Neuronal stem cell (in vitro differentiated cells): ENCODE measurements at places on chromosomes 6 and 20.

- no peak for DNase-seq
These were observed 22.0 kb upstream of the KIF25 start for GRCh38 chr6:167975458-167975857.

DNA sequence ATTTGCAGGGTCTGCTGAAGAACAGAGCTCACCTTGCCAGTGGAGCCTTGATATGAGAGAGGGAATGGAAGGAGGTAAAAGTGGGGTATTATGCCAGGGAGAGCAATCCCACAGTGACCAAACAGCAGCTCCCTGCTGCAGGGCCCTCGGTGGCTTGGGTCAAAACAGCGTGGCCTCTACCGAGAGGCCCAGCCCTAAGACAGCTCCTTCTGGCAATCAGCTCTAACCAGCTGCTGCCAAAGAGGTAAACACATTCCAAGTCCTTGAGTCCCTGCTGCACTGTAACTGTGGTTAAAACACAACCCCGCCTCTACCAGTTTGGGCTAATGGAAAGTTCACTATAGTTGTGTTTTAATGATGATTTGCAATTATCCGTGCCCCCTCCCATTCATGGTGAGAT lies 1.4 kb upstream of the DAAM2 start:
- no peak for DNase-seq

- DNase-seq = no peak
These were observed 125.1 kb downstream of the JARID2 start for GRCh38 chr6:15370733-15371671.

DNA sequence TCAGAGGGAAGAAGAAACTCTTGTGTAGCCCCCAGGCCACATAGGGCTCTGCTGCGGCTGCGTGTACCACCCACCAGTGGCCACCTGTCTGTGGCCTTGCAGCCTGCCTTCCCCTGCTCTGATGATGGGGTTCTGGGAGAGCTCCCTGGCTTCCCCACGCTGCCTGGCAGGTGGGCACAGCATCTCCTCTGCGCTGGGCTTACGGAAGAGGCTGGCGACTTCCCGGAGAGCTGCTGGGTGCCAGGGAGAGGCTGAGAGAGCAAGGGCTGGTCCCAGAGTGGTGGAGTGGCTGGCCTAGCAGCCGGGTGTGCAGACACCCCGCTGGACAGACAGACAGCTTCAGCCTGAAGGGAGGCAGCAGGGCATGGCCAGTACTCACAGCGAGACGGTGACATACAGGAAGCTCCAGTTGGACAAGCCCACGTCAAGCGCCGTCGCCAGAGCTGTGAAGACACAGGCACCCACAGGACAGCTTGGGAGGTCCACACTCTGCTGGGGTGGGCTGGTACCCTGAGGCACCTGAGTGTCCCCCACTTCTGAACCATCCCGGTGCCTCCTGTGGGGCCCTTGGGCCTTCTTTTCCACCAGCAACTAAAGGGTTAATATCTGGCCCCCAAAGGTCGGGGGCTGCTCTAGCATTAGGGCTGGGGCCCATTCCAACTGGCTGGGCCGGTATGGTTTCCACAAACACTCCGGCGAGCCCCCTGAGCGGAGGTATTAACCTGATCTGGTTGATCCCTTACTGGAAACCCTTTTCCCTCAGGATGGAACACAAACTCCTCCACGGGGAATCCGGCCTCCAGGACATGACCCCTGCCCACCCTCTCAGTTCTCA lies 48.1 kb upstream of the CDH22 start:
- DNase-seq = no peak

GRCh38 chr20:58584881-58585752 lies 66.0 kb upstream of the STX16 start:
- no peak for DNase-seq

- no peak for DNase-seq
These were observed 319.1 kb downstream of the RIMS1 start for GRCh38 chr6:72205500-72205899.

- DNase-seq = no peak
These were observed 1.5 kb downstream of the ZBTB22 start for GRCh38 chr6:33315793-33316602.

GRCh38 chr20:48877304-48877703 lies 44.2 kb upstream of the ARFGEF2 start:
- no peak for DNase-seq

- no peak for DNase-seq
These were observed 91.6 kb downstream of the EPM2A start for GRCh38 chr6:145643760-145644159.

- DNase-seq = no peak
These were observed 150.5 kb downstream of the BCAS1 start for GRCh38 chr20:53919886-53920285.

DNA sequence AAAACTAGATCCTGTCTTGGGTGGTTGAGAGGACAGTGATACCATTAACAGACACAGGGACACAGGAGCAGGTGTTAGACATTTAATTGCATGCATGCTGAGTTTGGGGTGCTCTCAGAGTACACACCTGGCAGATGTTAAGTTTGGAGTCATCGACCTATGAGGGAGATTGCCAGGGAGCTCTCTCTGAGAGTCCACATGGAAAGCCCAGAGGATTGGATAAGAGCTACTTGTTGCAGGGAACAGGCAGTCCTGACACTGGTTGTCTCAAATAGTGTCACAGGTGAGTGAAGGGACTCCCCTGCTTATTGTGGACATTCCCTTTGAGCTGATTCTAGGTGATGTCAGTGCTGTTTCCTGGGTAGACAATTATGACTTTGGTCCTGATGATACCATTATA lies 3.1 kb downstream of the ATRN start:
- no peak for DNase-seq

DNA sequence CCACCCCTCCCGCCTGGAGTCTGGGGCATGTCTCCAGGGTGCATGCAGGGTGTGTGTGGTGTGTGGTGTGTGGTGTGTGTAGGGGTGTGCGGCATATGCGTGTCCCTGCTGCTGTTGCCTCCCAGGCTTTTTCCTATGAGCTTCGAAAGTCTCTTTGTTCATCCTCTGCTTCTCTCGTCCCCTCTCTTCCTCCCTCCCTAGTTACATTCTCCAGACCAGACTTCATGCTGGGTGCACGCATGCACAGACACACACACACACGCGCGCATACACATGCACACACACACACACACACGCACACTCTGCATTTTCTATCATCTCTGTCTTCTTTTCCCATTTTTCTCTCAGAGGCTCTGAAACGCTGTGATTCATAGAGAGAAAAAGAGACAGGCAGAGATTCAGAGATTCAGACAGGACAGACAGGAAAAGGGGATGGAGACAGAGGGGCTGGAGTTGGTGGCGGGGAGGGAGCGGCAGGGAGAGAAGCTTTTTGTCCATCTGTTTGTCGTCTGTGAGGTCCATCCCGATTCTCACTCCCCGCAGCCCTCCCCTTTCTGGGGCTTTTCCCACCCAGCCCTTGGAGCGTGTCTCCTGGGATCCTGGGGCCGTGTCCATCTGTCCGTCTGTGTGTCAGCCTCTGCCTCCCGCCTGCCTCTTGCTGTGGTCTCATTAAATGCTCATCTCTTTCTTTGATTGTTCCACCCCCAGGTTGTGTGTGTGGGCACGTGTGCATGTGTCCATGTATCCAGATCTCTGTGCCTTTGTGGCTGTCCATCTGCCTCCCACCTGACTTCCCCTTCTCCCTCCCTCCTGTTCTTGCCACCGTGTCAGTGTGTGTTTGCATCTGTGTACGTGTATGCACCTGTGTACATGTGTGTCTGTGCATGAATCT lies 62.6 kb downstream of the SRC start:
- DNase-seq = no peak

- DNase-seq = no peak
These were observed 3.9 kb upstream of the REV3L start for GRCh38 chr6:111486921-111487320.

GRCh38 chr20:40575851-40576250 lies 113.2 kb downstream of the MAFB start:
- no peak for DNase-seq

DNA sequence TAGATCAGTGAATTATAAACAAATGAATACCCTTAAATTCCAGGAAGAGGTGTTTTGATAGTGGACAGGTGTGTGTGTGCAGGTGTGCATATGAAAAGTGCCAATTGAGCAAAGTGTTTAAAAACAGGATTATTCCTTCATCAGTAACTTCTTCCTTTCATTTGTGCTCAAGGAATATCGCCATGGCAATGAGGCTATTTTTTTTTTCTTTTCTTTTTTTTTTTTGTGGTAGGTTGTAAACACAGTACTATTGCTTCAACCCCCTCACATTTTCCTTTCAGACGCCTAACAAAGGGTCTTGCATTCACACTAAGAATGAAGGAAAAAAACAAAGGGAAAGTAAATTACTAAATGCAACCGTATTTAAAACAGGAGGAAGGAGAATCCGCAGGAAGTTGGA lies 2.0 kb upstream of the HSPA1B start:
- no peak for DNase-seq

GRCh38 chr6:107684996-107685395 lies 139.1 kb downstream of the SCML4 start:
- no peak for DNase-seq

- DNase-seq = no peak
These were observed 553.5 kb downstream of the PKHD1 start for GRCh38 chr6:51533962-51534361.

DNA sequence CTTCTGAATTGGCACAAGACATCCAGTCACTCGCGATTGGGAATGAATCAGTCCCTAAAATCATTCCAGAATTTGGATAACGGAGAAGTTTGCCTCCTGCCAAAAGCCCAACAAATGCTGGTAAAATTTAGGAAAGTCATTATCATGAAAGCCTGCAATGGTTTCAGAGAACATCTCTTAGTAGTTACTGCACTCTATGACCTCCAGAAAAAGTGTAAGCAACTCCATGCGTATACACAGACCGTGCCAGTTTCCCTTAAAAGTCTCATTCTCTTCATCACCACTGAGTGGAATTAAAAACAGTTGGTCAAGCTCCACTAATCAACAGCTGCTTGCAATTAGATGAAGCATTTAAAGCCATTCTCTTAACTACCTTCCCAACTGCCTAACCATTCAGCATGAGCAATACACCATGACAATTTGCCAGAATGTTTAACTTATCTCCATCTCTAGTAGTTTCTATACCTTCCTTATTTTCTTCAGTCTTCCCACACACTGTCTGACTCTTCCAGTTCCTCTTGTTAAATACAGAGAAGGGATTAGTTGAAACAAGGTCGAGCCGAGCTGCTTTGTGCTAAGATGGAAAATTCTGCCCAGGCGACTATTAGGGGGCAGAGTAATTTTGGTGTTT lies 183.6 kb upstream of the PRDM1 start:
- peak; percentile 33 for DNase-seq

- DNase-seq = no peak
These were observed 13.3 kb upstream of the ZNFX1 start for GRCh38 chr20:49291200-49291599.

- DNase-seq = no peak
These were observed 58.8 kb downstream of the RSPO3 start for GRCh38 chr6:127177030-127177922.

DNA sequence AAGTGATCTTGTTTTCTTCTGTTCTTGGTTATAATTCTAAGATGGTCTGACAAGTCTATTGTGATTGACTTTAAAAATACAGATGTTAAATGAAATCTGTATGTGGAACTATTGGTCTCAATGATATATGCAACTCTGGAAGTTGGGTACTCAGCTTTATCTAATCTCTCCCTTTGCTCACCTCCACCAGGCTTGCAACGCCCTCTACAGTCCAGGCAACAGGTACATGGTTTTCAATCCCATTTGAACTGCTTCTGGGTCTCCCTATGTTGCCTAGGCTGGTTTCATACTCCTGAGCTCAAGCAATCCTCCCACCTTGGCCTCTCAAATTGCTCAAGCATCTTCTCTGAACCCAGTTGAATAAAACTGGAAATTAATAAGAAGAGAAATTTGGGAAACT lies 25.6 kb upstream of the HLA-DQB1 start:
- peak; percentile 26 for DNase-seq

GRCh38 chr6:14876778-14877613 lies 368.9 kb upstream of the JARID2 start:
- no peak for DNase-seq

- DNase-seq = no peak
These were observed 301.1 kb downstream of the EYA4 start for GRCh38 chr6:133542056-133542821.

- no peak for DNase-seq
These were observed 22.8 kb downstream of the FAM50B start for GRCh38 chr6:3871939-3872338.

DNA sequence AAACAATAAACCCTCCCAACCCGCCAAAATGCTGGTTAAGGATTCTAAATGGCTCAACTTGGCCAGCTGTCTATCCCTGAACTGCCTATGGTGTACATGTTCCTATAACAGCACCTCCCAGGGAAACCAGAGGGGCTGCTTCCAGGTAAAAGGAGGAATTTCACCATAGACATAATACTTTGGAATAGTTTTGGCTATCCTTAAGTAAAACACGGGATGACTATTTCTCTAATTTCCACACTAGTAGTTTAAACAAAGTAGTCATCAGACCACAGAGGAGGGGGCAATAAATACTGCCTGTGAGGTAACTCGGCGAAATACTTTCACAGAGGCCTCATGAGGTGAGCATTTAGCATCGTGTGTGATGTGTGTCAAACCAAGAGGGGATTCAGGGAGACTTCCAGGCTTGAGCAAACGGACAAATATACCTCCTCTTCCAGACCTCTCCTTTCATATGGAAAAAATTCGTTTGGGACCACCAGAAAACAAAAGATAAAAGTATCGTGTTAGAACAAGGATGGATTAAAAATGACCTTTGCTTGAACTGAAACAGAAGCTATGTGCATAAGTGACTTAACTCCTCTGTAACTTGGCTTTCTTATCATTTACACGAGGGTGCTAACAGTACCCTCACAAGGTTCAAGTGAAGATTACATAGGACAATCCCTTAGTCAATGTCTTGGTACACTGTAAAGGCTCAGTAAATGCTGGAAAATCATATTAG lies 1.0 kb upstream of the XRN2 start:
- no peak for DNase-seq

- DNase-seq = no peak
These were observed 40.0 kb downstream of the SF3B5 start for GRCh38 chr6:144055121-144055931.

GRCh38 chr6:2899596-2899995 lies 3.5 kb downstream of the SERPINB9 start:
- DNase-seq = no peak

- no peak for DNase-seq
These were observed 56.6 kb downstream of the SYTL3 start for GRCh38 chr6:158706369-158706982.

DNA sequence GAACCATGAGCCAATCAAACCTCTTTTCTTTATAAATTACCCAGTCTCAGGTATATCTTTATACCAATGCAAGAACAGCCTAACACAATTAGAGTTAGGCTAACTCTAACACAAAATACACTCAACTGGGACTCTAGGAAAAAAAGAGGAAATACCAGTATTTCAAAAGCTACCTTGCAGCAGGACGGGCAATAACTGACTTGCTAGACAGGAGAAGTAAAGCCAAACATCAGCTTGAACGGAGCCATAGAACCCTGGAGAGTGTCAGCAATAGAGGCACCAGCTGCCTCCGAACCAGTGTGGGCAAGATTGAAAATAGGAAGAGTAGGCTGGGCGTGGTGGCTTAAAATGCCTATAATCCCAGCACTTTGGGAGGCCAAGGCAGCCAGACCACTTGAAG lies 162.0 kb upstream of the SOX4 start:
- no peak for DNase-seq

- DNase-seq = no peak
These were observed 12.8 kb downstream of the SNX14 start for GRCh38 chr6:85580878-85581267.
